ENCODE measurements at places on chromosomes 13 and 19. TPM values are rescaled to one million over a fixed set of nuclear protein-coding genes. Genes with fewer than 3 reads are reported as not detected.

Gene OVOL3
- polyA plus RNA-seq: not detected

Gene POGLUT2
- 3.6 TPM for polyA plus RNA-seq

Gene AP2S1
- 90.5 TPM for polyA plus RNA-seq

Gene B3GNT8
- polyA plus RNA-seq: 3.4 TPM

Gene OPA3
- polyA plus RNA-seq: 17.5 TPM

DNA sequence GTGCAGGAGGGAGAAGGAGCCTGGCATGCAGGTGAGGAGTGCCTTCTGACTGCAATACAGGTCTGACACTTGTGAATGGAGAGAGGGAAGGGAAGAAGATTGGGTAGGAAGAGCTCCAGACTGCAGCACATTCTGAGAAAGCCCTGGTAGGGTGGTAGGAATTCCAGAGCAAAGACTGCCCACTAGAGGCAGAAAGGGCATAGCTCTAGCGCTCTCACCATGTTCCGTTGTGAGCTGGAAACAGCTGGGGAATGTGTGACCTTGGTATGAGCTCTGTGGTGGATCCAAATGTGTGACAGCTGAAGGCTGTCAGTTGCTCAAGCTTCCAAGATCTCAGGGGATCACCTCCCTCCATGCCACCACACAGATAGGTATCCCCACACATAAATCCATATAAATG lies 2.9 kb upstream of the MTUS2 start:
- no peak for DNase-seq

- DNase-seq: no peak
These were observed 170.3 kb upstream of the ARGLU1 start for GRCh38 chr13:106738186-106738678.

GRCh38 chr19:40921005-40921897 lies 39.2 kb upstream of the CYP2A7 start:
- DNase-seq: no peak

DNA sequence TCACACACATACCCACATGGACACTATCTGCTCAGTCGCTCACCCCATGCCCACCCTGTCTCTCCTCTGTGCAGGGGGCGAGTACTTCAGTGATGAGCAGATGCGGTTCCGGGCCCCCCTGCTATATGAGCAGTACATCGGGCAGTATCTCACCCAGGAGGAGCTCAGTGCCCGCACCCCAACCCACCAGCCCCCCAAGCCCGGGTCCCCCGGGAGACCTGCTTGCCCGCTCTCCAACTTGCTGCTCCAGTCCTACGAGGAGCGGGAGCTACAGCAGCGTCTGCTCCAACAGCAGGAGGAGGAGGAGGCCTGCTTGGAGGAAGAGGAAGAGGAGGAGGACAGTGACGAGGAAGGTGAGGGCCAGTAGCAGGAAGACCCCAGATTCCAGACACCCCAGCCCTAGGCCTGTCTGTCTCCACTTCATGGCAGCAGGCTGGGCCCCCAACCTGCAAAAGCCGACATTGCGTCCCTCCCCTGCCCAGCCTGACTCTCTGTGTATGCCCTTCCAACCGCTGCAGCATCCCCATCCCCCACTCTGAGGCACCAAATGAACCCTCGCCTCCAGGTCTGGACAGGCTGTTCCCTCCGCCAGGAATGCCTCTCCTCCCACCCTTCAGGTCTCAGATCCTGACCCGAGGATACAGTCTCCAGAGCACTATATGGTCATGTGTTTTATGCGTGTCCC lies 9.7 kb downstream of the CCDC97 start:
- peak; percentile 54 for DNase-seq

DNA sequence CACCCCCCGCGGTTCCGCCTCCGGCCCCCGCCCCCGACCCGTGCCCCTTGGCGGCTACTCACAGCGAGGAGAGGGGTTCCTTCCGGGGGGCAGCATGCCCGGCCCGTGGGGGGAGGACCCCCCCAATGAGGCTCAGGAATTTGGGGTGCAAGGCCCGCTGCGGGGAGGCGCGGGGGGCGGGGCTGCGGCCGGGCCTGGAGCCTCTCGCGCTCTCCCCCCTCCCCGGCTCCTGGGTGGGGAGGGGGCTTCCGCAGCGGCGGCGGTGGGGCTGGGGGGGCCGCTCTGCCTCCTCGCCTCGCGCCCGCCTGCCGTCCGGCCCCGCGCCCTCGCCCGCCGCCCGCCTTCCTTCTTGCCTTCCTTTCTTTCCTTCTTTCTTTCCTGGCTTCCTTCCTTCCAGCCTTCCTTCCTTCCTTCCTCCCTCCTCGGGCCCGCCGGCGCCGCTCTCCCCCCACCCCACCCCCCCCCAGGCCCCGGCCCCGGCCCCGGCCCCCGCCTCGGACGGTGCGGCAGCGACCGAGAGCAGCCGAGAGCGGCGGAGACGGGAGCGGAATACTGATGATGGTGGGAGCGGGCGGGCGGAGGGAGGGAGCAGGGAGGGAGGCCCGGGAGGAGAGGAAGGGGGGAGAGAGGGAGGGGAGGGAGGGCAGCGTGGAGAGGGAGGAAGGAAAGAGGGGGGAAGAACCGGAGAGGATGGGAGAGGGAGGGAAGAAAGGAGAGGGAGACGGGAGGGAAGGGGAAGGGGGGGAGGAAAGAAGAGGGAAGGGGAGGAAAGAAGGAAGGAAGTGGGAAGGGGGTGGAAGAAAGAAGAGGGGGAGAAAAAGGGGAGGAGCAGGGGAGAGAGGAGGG lies at the start of gene LRRC4B:
LRRC4B (minus strand) TSS at position 554 of the 846 bp plus-strand sequence. CDS start 19,597 bp downstream, outside the sequence.
- no peak for DNase-seq

DNA sequence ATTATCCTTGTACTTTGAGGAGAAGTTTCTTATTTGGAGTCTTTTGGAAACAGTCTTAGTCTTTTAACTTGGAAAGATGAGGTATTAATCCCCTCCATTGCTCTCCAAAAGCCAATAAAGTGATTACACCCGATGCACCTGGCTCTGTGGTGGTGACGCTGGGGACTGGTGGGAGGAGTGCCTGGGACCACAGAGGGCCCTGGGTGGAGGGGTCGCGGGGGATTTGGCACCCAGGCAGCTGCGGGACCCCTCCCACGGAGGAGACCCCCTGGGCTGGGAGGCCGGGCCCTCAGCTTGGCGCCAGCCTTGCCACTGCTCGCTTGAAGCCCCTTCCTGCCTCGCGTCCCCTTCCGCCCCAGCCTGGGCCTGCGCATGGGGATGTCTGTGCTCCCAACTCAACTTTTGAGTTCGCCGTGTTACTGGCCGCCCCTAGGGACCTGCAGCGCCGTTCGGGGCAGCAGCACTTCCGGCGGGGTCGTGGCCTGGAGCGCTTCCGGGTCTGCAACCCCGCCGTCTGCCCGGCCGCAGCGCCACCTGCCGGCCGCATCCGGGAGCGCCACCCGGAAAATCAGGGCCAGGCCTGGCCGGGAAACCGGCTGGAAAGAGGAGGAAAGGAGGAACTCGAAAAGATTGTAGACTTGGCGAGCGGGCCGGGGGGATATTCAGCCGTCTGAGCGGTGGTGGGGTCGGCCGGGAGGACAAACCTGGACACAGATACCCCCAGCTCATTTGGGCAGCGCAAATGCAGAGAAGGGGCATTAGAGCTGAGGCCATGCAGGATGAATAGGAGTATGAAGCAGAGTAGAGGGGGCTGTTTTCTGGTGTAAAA lies 8.4 kb downstream of the PEAK3 start:
- peak; percentile 93 for DNase-seq

DNA sequence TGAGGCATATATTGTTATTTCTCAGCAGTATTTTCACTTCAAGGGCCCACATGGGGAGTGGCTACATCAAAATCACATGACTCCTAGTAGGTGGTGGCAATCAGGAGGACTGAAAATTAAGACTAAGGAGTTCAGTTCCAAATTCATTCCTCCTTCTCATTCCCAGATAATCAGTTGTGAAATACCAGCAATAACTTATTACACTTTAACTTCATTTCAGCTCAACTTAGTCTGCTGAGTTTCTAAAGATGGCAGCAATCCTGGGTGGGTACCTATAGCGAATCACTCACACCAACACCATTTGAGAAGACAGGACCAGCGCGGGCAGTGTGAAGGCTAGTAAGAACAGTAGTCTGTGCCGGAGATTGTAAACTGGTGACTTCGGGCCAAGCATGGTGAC lies 63.9 kb upstream of the SLC10A2 start:
- DNase-seq: no peak

- DNase-seq: no peak
These were observed 150.9 kb downstream of the RGCC start for GRCh38 chr13:41608111-41608838.

DNA sequence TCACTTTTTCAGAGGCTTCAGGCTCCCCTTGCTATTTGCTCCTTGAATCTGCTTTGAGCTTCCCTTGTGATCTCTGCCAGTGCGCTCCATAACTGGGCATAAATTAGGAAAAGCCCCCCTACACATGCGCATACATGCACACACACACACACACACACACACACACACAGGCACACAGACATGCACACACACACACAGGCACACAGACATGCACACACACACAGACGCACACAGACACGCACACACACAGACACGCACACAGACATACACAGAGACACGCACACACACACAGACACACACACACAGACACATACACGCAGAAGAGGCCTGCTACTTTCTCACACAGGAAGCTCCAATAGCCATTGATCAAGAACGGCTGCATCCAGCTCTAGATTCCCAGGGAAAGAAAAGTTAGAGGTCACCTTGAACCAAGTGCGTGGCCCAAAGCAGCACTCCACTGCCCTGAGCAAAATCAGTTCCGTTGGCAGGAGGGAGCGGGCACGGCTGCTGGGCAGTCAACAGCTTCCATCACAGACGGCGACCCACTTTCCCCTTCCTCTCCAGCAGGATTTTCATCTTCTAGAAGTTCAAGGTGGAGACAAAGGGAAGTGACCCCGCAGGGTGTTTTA lies 145.6 kb downstream of the DPF1 start:
- no peak for DNase-seq

GRCh38 chr13:29543230-29544215 lies 52.0 kb downstream of the SLC7A1 start:
- no peak for DNase-seq

DNA sequence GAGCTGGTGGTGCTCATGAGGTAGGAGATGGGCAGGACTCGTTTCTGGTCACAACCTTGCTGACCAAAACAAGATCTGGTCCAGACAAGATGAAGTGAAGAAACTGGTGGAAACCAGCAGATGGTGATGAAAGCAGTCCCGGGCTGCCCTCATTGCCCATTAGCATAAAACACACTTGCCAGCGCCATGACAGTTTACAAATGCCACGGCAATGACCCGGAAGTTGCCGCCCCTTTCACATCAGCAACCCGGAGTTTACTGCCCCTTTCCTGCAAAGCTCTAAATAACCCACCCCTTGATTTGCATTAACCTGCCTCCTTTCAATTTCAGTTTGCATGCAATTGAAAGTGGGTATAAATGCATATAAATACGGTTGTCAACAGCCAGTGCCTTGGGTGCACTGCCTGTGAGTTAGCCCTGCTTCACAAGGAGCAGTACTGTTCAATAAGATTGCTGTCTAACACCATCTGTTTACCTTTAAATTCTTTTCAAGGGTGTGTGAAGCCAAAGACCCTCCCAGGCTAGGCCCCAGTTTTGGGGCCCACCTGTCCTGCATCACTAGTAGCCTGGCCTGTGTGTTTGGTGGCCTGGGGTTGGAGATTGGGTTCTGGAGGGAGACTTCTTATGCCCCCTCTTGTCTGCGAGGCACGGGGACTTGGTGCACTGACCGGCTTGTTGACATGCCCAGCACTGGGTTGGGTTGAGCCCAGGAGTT lies 38.8 kb downstream of the CHST8 start:
- no peak for DNase-seq
